Activated CD8-positive, alpha-beta memory T cell treated with anti-CD3 and anti-CD28 coated beads for 4 hours (primary cell): ENCODE measurements at places on chromosomes 1 and 21.

GRCh38 chr1:62462370-62462769 lies 25.5 kb downstream of the USP1 start:
- DNase-seq: no peak

- DNase-seq: no peak
These were observed 20.6 kb downstream of the XKR8 start for GRCh38 chr1:27980216-27980845.

GRCh38 chr1:231177936-231178335 lies 16.1 kb downstream of the TRIM67 start:
- no peak for DNase-seq

DNA sequence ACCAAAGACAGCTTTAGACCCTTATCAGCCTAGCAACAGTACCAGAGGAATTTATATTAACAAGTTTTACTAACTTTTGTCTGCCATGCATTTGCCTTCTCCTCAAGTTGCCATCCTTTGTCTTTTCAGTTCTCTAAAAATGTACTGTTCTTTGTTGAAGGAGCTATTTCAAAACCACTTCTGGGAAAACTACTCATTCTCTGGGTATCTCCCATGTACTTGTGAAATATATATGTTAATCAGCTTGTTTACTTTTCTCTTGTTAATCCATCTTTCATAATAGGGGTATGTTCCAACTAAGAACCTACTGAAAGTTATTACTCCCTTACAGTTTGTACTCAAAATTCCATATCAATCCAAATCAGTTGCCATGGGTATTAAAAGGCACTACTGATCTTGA lies 16.3 kb downstream of the DPYD start:
- no peak for DNase-seq

GRCh38 chr1:105122041-105122440 lies 1372.3 kb downstream of the AMY1C start:
- no peak for DNase-seq

GRCh38 chr1:30417001-30417700 lies 306.2 kb downstream of the MATN1 start:
- DNase-seq: no peak

DNA sequence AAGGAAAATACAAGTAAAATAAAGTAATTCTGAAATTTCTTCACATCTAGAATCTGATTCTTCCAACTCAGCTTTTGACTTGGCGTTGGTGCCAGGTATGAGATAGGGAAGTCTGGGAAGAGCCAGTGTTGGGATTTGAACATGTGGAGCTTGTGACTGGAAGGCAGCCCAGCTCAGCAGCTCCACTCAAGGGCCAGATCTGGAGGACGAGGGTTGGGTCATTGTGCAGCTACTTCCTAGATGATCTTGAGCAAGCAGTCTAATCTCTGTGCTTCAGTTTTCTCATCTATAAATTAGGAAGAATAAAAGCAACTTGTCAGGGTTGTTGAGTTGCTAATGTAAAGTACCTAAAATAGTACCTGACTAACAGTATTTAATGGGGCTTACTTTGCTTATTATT lies 5.0 kb downstream of the ADARB1 start:
- DNase-seq: no peak

- DNase-seq: no peak
These were observed 113.7 kb upstream of the RRP15 start for GRCh38 chr1:218171302-218171893.

- no peak for DNase-seq
These were observed 241.0 kb downstream of the DISC1 start for GRCh38 chr1:231867607-231868006.

GRCh38 chr1:2146836-2147517 lies 47.6 kb downstream of the FAAP20 start:
- no peak for DNase-seq

- DNase-seq: no peak
These were observed 1.6 kb downstream of the DONSON start for GRCh38 chr21:33586927-33587326.

- no peak for DNase-seq
These were observed 28.3 kb downstream of the ARID1A start for GRCh38 chr1:26724118-26724517.

DNA sequence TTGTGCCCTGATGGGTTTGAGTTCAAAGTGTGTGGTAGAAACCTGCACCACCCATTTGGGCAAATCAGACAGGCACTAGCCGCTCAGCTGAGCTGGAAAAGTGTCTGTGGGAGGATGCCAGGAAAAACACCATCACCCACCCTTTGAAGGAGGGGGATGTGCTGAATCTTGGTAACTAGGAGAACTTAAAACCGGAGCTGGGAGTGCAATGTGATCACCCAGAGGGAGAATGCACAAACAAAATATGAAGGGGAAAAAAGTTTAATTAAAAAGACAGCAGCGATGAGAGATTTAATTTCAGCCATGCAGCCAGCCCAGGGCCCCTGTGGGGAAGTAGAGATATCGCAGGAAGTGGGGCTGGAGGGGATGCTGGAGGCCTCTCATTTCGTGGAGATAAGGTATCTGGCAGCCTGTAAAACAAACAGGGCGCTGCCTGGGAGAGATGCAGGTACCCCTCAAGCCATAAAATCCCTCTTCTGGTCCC lies 86.8 kb upstream of the BCAR3 start:
- no peak for DNase-seq

GRCh38 chr1:186050360-186050759 lies 316.2 kb downstream of the HMCN1 start:
- no peak for DNase-seq

DNA sequence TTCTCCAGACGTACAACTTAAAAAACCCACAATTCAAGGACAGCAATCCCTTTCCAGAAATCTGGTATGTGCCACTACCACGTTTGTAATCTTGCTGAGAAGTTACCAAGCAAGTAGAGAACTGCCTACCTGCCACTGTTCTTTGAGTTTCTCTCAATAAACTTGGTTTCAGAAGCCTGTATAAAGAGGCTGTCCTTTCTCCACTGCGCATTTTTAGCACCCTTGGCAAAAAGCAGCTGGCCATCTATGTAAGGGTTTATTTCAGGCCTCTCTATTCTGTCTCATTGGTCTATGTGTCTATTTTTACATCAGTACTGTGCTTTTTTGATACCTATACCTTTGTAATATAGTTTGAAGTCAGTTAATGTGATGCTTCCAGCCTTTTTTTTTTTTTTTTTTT lies 665.1 kb upstream of the BRINP3 start:
- no peak for DNase-seq

DNA sequence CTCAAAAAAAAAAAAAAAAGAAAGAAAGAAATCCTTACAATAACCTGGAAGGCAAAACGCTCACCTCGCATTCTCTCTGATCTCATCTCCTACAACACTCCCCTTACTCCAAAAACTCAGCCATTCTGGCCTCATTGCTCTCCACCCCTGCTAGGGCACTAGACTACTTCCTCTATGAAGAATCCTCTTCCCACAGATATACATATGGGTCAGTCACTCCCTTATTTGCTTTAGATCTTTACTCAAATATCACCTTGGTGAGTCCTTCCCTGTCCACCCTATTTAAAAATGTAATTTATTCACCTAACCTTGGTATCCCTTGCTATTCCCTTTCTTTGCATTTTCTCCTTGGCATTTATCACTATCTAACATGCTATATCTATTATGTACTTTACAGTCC lies 24.6 kb upstream of the KIF1B start:
- no peak for DNase-seq

DNA sequence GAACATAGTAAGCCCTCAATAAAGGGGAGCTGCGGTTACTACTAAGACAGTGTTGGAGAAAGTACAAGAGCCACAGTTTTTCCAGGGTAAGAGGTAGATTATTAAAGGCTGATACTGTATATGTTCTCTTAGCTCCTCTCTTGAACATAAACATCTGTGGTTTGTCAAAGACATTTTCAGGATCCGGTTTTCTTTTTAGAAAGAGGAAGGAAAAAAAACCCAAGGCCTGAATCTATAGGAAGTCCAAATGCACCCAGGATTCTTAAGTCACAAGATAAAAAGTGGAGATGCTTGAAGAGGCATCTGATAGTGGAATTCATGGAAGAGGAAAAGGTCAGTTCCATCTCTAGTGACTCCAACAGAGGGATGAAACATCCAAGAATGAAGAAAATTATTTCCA lies 24.6 kb upstream of the SLC45A3 start:
- DNase-seq: no peak
